ENCODE measurements at places on chromosomes 12 and 14.

DNA sequence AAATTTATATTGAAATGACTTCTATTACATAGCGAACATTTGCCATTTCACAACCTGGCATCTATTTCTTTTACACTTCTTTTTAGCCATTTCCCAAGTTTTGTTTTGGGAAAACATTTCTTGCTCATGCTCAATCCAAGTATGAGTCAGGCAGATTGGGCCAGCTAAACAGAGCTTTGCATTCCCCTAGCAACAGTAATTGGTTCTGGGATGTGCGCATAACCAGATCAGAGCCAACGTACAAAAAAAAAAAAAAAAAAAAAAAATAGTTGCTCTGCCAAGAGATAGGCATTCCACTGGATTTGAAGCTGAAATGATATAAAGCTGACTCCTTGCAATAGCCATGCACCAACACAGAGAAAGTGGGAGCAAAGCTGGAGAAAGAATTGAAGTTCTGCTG, 37.5 kb downstream of the PLCZ1 start:
- DNase-seq = peak; percentile 93

DNA sequence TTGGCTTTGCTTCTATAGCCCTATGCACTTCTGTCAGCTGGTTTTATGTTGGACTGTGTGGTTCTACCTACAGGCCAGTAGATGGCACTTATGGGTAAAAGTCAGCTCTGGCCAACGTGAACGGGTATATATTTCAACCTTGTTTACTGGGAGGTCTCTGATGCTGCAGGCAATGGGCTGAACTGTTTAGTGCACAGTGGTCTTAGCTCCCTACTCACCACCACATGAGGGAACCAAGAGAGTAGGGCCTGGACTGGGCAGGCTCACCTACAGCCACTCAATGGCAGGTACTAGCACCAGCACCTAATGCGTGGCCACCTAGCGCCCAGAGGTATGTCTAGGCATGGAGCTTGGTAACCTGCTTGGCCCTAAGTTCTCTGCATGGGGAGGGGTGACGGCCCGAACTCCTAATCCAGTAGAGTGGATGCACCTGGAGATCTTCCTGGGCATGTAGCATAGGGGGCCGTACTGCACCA, 481.8 kb downstream of the TMEM117 start:
- DNase-seq = no peak

GRCh38 chr12:66694666-66695613, 16.1 kb upstream of the GRIP1 start:
- DNase-seq = no peak

DNA sequence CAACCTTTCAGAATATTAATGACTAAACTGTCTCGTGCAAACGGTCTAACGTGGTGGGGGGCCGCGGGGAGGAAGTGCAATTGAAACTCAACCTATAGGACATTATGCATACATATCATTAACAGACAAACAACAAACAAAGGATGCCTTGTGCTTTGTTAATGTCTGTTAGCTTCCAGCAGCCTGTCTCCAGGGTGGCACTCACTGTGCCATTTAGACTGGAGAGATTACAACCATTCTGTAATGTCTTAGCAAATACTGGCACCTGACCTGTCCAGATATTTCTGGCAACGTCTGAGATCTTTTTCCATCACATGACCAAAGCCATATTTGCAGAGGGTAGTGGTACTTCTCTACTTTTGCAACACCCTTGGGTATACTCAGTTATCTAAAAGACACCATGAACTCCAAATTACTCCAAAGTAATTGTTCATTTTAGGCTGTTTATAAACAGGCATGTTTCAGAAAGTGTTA, 11.6 kb downstream of the BHLHE41 start:
- no peak for DNase-seq

DNA sequence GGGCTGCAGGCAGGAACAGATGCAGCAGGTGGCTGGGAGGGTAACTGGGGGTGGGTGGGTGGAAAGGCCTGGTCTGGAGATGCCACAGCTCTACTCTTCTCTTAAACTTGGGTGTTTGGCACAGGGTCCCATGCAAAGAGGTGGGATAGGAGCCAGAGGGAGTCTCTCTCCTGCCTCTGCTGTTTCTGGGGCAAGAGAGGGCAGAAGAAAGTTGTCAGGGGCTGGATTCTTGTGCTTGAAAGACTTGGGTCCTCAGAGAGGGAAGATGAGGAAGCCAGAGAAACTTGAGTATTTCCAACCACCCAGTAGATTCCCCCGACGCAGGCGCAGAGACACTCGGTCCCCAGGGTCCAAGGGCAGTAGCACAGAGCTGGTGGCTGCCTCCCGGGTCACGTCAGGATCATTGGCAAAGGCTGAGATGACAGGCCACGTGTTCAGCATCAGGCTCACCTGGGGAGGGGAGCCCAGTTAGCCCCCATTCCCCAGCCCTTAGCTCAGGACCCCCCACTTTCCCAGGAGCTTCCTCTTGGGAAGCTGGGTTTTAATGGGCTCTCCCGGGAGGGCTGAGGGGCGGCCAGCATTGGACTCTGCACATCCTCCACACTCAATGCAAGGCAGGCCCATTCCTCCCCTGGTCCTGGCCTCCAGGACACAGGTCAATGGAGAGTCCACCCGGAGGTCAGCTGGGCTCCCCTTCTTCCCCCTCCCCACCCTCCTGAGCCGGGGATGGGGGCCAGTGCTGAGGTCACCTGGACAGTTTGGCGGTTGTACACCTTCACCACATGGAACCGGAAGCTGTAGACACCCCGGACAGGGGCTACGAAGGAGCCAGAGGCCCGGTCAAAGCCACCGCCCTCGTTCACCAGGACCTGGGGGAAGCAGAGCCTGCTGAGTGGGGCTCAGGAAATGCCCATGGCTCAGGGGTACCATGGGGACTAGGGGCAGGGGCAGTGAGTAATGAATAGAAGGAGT, 1.6 kb downstream of the CBLN3 start:
- DNase-seq = no peak

DNA sequence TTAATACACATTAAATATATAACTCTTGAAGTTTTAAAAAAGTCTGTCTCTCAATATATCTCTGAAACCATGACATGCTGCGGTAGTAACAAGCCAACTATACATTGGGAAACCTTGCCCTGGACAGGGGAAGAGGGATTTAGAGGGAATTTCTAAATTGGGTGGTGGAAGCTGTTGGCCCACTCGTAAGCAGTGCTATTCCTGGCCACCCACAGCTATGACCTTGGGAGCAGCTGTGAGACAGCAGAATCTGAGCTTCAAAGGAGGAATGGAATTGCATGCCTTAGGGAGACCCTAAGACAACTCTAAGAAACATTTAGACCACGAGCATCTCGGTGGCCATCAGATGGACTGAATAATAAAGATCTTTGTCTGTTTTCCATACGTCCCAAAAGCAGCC, 15.8 kb upstream of the GCH1 start:
- DNase-seq = no peak

GRCh38 chr12:123268850-123269249, 2.8 kb downstream of the CDK2AP1 start:
- no peak for DNase-seq

DNA sequence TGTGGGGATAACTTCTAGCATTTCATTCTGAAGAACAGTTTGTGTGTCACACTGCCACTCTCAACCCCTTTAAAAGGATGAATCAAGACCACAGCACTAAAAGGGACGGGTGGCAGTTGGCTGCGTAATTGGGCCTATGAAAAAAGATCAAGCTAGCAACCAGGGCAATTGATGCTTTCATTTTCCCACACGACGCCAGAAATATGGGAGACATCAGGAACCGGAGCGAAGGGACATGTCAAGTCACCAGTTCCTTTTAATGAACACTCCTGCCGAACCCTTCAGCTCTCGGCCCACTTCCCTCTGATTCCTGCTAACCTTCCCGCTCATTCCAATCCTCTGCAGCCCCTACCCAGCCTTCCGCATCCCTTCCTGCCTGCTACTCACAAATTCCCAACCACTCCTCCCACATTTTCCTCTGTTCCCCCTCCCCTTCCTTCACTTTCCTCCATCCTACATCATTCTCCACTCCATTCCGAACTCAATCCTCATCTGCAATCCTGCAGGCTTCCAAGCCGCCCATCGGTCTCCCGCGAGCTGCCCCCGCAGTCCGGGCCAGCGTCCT, 753 bp downstream of the CSRNP2 start:
- peak; percentile 18 for DNase-seq

DNA sequence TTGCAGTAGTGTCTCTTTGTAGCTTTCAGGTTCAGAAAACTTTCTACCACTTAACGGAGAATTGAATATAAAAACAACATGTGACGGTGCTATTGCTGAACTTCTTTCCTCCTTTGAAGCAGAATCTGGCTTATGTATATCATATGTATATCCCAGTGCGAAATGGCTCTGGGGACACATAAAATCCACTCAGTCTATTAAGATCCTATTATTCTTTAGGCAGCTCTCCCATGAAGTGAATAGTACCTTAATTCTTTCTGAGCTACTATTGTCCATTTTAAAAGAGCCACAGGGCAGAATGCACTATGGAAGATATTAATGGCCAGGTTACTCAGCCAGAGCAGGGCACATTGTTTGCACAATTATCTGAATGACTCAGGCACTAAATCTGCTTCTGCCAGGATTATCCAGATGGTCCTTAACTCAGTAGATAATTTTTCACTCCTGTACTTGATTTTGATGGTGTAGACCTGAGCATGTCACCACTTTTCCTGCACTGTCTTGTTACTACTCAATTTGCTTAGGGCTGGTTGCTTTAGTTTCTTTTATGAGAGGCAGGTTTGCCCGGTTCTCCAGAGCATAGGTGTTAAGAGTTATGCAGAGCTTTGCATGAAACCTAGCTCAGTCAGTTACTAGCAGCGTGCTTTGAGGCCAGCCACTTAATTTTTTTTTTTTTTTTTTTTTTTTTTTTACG, 5.5 kb downstream of the CNTN1 start:
- no peak for DNase-seq

GRCh38 chr12:59382282-59383078, 213.3 kb upstream of the SLC16A7 start:
- DNase-seq = no peak

- no peak for DNase-seq
Measured at GRCh38 chr14:89033756-89034155, 209.3 kb downstream of the TTC8 start.

DNA sequence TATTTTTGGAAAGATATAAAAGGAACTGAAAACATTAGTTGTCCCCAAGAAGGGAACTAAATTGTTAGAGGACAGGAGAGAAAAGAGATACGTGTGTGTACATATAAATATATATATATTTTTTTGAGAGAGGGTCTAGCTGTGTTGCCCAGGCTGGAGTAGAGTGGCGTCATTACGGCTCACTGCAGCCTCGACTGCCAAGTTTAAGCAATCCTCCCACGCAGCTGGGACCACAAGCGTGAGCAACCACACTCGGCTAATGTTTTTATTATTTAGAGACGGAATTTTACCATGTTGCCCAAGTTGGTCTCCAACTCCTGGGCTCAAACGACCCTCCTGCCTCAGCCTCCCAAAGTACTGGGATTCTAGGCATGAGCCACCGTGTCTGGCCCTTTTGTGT, 16.2 kb upstream of the NOP2 start:
- DNase-seq = no peak

DNA sequence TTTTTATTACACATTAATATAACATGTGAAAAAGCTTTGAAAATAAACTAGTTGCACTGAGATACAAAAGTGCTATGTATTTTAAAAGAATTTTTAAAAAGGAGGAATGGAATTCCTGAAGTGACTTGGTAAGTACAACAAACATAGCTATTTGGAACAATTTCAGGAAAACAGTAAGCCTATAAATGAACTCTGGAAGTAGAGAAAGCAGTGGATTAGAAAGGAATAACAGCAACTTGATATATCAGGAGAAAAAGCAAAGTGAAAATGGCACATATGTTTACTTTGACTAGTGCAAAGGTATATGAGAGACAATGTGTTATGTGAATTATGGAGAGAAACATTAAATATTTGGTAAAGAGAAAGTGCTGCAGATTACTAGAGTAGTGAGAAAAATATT, 811.7 kb downstream of the C12orf50 start:
- no peak for DNase-seq

- DNase-seq = no peak
Measured at GRCh38 chr12:30329281-30329680, 366.4 kb downstream of the IPO8 start.

- DNase-seq = no peak
Measured at GRCh38 chr12:68561830-68562229, 48.9 kb upstream of the RAP1B start.

- DNase-seq = no peak
Measured at GRCh38 chr14:62665286-62665685, 380.0 kb downstream of the KCNH5 start.

DNA sequence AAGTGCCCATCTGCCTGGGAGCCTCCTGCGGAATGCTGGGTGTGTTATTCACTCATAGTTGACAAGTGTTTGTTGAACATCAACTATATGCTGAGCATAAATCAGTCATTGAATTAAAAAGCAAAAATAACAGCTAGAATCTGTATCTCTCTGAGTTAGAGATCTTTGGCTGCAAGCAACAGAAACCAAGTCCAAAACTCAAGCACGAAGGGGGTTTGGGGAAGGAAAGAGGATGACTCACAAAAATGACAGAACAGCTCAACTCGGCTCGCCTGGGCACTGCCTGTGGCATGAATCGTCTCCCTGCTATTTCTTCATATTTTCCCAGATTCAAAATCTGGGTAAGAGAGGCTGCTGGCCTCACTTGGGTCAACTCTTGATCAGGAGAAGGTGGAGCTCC, 72.6 kb upstream of the NCOR2 start:
- peak; percentile 64 for DNase-seq

GRCh38 chr12:111170543-111170942, 198.4 kb downstream of the PHETA1 start:
- no peak for DNase-seq

DNA sequence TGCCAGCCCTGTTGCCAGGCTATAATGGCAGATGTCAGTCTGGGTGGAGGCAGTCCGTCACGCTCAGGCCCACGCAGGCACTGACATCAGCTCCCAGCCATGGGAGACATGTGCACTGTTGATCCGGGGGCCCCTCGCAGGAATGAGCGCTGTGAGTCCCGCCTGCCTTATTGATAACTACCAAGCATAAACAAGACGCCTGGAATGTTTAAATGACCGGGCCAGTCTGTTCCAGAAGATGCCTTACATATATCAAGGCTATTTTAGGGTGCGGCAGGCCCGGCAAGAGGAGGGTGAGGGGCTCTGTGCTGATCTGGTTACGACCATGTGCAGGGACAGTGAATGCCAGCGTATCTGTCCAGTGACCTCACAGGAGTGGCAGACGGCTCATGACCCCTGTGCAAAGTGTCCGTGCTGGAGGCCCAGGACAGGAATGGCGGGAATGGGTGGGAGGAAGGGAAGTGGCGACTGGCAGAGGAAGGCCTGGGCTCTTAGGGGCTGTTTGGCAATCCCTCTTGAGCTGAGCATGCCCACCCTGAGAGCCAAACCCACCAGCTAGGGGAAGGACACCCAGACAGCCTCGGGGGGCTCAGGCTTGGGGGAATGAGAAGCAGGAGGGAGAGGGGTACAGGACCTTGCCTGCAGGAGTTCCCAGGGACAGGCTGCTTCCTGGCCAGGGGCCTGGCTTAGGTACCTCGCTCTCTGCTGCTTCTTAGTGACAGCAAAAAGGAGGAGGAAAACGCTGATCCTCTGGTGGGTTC, 49.3 kb downstream of the DLK1 start:
- no peak for DNase-seq

GRCh38 chr12:100127766-100128511, 14.7 kb downstream of the BLTP3B start:
- DNase-seq = peak; percentile 42

All from stromal cell of bone marrow (primary cell).